ENCODE measurements at places on chromosomes 13 and 19.

DNA sequence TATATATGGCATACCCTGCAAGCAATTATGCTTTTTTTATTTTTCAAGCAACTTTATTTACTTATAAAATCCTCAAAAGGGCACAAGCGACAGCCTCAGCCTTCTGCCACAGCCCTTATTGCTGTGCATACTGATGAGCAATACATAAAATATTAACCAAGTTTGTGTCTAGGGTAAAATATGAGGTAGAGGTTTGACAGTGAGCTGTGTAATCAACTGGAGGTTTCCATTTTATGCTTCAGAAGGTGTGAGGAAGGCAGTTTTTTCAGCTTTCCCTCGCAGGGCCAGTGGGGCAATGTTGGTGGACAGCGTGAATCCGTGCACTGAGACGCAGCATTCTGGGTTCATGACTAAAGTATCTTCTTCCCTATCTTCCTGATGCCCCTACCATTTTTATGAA, 310.4 kb downstream of the IRS2 start:
- DNase-seq = no peak

DNA sequence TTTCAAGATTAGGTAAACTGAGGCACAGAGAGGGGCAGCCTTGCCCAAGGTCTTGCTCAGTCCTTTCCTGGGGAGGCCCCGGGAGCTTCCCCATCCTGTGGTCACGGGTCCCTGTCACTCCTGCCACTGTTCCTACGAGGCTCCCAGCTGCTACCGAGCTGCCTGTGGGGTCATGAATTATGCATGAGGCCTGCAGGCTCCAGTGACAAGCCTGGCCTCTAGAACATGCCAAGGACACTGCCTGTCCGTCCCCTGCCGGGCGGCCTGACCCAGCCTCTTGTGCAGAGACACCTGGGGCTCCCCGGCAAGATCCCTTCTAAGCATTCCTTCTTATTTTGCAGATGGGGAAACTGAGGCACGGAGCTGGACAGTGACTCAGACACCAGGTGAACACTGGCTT, 2.7 kb downstream of the FCHO1 start:
- DNase-seq = no peak

DNA sequence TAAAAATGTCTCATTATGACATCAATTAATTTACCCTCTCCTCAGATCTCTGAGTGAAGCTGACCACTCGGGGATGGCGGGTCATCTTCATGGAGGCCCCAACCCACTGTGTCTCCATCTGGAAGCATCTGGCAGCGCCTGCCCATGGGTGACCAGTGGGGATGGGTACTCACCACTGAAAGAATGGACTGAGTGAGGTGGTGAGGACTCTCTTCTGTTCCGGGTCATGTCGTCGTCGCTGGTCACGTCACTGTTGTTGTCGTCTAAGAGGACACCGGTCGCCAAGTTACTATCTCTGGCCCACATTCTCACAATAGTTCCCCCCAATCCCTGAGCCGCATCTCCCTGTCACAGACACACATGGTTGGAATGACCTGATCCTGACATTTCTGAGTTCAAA, 17.1 kb downstream of the PEG3 start:
- no peak for DNase-seq

DNA sequence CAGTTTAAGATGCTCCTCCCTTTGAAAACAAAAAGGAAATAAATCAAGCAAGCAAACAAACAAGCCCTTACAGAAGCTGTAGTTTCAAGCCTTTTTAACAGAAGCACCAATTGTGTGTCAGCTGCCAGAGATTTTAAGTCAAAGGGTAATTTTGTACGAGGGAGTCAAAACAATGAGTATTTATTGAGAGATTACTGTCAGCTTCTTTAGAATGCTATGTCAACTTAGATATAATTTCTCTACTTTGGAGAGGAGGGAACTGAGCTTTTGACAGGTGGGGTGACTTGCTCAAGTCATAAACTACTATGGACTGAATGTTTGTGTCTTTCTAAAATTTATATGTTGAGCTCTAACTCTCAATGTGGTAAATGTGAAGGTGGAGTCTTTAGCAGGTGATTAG, 10.5 kb upstream of the CBY2 start:
- no peak for DNase-seq

DNA sequence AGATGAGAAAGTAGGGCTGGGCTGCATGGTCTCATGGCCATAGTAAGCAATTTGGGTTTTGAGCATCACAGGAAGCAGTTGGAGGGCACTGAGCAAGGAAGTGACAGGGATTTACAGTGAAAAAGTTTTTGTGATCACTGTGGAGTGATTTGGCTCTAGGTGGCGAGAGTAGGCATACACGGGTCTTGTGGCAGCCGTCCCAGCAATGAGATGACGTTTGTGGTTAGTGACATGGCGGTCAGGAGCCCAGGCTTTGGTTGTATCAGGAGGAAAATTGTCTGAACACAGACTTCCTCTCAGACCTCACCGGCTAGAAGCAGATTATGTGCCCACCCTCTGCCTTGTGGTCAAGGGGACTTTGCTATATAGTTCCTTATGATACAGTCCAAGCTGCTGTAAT, 3.3 kb downstream of the ZNF444 start:
- no peak for DNase-seq

DNA sequence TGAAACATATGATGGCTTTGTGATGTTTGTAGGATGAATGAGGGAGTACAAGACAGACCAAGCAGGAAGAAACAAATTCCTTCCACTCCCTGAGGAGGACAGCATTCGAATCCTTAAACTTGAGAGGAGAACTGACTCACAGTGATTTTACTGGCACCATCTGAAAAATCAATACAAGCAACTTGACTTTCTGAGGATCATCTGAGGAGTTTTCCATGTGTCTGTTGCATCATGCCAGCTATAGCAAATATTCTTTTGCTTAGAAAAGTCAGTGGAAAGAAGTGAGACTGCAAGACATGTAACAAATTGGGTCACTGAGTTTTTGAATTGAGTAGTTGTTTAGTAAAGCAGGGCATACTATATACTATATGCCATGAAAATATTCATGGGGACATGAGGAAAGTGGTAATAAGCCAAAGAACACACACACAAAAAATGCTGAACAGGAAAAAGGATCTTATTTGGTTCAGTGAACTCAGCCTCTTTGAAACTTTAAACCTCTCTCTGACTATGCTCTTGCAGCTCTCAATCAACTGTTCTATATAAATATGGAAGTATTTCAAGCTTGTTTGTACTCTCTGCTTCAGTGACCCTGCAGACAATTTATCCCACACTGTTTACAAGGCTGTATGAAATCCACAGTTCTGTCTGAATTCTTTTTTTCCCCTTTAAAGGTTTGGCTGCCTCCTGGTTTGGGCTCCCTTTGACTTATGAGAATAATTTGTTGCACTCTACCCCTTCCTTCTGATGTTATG, 35.5 kb downstream of the SERTM1 start:
- DNase-seq = no peak

- no peak for DNase-seq
Observed at GRCh38 chr13:24851546-24851945, 87.6 kb downstream of the RNF17 start.

GRCh38 chr13:82636119-82636518, 1246.2 kb downstream of the SLITRK1 start:
- DNase-seq = no peak

DNA sequence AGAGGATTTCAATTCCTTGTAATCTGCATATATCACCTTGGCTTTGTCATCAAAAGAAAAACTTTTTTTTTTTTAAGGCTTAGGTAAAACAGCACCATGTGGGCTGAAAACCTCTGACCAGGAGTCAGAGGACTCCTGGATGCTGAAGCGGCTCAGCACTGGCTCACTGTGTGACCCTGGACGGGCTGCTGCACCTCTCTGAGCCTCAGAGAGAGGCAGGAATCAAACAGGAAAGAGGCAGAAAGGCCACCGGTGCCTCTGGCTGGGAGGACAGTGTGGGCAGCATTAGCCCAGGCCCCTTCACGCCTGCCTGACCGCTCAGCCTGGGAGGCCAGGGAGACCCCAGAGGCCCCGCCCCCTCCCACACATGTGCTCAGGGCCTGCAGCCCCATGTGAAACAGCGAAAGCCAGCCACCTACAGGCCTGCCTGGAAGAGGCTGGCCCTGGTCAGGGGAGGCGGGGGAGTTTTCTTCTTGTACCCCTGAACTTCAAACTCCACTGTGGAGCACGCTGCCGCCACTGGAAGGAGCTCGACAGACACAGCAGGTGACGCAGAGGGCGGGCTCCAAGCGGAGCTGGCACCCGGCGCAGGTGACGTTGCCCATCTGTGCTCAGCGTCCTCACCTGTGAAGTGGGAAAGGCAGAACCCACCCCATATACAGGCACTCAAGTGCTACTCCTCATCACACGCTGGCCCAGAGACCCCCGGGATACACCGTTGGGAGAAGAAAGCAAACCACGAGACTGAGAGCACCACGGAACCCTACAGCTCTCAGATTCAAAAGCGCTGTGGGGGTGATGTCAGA, 39.7 kb downstream of the MLLT1 start:
- DNase-seq = no peak

DNA sequence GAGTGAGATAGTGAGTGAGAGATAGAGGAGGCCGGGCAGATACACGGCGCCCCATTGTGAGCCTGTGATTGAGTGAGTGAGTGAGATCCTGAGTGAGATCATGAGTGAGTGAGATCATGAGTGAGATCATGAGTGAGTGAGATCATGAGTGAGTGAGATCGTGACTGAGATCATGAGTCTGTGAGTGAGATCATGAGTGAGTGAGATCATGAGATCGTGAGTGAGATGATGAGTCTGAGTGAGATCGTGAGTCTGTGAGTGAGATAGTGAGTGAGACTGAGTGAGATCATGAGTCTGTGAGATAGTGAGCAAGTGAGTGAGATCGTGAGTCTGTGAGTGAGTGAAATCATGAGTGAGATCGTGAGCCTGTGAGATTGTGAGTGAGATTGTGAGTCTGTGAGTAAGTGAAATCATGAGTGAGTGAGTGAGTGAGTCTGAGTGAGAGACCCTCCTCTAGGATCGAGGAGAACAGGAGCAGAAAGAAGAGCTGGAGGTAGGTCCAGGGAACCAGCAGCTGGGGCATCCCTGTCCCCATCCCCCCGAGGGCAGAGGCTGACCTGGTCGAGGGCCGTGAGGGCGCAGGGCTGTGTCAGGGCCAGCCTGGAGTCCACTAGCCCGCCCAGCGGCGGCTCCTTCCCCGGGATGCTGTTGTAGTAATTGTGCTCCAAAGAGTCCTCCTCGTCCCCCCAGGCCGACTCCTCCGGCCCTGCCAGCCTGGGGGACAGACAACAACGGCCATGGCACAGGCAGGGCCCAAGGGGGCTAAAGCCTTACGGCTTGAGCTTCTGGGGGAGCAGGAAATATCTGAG, 25.4 kb upstream of the C2CD4C start:
- DNase-seq = no peak

DNA sequence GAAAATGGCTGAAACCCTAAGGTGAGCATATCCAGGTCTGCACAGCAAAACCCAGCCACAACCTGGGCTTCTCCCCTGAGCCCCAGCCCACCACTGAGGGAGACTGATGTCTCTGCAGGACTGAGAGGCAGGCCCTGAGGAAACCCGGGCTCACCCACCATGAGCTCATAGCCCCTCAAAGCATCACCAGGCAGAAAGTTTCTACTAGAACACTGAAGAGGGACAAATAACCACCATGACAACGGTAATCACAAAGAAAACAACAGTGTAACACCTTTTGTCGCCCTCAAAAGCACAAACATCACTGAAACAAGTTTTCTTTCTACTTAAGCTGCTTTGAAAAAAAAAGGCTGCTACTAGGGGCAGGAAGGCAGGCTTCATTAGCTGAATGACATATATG, 29.8 kb downstream of the TSHZ3 start:
- DNase-seq = no peak

DNA sequence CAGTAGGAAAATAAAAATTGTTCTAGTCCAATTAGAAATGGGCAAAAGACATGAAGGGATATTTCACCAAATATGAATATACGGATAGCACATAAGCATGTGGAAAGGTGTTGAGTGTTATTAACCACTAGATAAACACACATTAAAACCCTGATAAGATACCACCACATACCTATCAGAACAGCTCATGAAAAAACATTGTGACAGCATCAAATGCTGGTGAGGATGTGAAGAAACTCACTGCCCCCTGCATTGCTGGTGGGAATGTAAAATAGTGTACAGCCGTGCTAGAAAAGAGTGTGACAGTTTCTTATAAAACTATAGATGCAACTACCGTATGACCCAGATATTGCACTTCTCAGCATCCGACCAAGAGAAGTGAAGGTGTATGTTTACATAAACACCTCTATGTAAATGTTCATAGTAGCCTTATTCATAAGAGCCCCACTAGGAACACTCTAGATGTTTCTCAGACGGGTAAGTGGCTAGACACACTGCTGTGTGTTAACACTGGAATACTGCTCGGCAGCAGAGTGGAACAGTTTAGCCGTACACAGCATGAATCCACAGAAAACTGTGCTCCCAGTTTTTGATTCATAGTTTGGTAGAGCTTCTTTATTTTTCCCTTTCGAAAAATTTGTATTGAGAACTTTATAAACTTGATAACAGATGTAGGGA, 321.1 kb downstream of the MYO16 start:
- no peak for DNase-seq

DNA sequence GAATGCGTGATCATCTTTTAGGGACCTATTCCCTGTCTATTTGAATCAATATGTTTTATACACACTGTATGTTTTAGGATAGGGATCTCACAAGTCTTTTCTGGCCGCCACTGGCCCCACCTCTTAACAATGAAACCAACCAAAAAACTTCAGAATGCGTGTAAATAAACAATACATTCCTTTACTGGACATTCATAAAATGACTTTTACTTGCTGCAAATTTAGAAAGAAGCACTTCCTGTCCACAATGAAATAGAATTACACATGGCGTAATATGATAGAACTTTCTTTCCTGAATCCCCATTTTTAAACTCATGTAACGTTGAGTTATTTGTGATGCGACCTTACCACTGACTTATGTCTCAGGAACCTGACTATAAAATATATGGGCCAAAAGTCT, 233.6 kb downstream of the SLITRK6 start:
- DNase-seq = no peak

DNA sequence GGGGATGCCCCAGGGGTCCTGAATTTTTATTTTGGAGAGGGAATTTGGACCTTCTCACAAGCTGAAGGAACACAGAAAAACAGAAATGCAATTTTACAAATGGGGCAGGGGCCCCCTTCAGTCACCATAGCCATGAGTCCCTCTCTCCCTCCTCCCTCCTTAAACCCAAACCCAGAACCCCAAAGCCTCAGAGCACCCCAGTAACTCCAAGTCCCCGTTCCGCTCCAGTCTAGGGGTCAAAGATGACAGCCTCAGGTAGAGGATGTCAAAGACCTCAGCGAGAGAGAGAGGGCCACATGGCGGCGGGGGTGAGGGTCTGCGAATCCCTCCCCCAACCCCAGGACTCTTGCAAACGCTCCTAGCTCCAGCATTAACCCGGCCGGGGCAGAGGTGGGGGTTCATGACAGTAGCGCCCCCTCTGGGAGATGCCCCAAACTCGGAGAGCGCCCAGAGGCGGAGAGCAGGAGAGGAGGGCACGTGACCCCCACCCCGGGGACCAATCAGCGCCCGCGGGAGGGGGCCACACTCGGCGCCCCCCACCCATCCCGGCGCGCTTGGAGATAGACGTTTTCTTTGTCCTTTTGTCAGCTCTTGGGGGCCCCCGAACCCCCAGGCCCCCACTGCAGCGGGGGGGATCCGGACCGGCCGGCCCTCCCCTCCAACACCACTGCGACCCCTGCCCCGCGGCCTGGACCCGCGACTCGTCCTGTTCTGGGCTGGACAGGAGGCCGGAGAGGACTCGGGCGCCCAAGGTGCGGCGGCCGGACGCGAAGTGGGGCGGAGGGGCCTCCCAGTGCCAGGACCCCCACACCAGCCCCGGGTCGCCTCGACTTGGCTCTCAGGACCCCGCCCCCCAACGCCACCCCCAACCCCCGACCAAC, 20.8 kb upstream of the SEMA6B start:
- no peak for DNase-seq
